ENCODE measurements at places on chromosomes 12 and 14.

GRCh38 chr12:124392271-124392666 lies 97.4 kb downstream of the RFLNA start:
- DNase-seq: peak; percentile 56

GRCh38 chr14:63902375-63902976 lies 49.7 kb downstream of the SYNE2 start:
- DNase-seq: no peak

- DNase-seq: no peak
Measured at GRCh38 chr12:14824012-14824634, 10.1 kb upstream of the SMCO3 start.

DNA sequence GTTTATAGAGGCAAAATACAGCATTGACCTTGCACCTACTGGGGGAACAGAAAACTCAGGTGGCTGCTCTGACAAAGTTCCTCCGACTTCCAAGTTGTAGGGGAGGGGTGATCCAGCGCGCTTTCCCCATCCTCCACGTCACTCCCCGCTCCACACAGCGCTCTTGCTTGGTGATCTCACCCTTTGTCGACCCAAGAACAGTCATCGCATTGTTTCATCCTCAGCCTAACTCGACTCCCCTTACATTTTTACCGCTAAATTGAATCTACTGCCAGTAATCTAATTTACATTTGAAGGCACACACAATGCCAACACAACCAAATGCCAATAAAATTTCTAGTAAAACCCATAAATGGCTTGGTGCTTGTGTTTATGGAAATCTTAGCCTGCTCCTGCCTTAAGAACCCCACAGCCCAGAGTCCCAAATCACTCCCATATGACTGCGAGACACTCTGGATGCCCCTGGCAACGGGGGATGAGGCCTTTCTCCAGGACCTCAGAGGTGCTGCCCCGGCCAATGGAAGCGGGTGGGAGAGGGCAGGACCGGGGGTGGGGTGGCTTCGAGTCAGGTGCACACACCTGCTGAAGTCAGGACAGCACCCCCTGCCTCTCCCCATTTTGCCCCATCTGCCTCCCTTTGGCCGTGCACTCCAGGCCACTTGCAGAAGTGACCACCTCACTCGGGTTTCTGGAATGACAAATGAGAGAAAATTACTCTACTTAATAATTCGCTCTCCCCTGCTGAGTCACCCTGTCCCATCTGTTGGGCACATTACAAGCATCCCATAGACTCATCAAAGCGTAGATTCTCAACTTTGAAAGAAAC lies 98.2 kb upstream of the GSC start:
- DNase-seq: peak; percentile 63

GRCh38 chr12:60874091-60874490 lies 1278.3 kb downstream of the SLC16A7 start:
- DNase-seq: no peak

- no peak for DNase-seq
Measured at GRCh38 chr12:100493396-100494012, 19.8 kb downstream of the NR1H4 start.

Measured in AG20443 (cell line).